Placental epithelial cell (primary cell): ENCODE measurements at places on chromosomes 2 and 18. TPM values are rescaled to one million over a fixed set of nuclear protein-coding genes. Genes with fewer than 3 reads are reported as not detected.

GREB1 gene
- under 0.01 and 0.22 TPM in 2 replicates for total RNA-seq

TSHZ1 gene
- total RNA-seq: 11.8 and 14.4 TPM in 2 replicates

CDH19 gene
- not detected in 2 replicates for total RNA-seq

CD302 gene
- 0.87 and 2.0 TPM in 2 replicates for total RNA-seq

CDCA7 gene
- total RNA-seq: 2.3 and 3.1 TPM in 2 replicates

STPG4 gene
- total RNA-seq: 1.2 and 2.9 TPM in 2 replicates
